HCT116 (cell line): ENCODE measurements at places on chromosomes 12 and 14.

DNA sequence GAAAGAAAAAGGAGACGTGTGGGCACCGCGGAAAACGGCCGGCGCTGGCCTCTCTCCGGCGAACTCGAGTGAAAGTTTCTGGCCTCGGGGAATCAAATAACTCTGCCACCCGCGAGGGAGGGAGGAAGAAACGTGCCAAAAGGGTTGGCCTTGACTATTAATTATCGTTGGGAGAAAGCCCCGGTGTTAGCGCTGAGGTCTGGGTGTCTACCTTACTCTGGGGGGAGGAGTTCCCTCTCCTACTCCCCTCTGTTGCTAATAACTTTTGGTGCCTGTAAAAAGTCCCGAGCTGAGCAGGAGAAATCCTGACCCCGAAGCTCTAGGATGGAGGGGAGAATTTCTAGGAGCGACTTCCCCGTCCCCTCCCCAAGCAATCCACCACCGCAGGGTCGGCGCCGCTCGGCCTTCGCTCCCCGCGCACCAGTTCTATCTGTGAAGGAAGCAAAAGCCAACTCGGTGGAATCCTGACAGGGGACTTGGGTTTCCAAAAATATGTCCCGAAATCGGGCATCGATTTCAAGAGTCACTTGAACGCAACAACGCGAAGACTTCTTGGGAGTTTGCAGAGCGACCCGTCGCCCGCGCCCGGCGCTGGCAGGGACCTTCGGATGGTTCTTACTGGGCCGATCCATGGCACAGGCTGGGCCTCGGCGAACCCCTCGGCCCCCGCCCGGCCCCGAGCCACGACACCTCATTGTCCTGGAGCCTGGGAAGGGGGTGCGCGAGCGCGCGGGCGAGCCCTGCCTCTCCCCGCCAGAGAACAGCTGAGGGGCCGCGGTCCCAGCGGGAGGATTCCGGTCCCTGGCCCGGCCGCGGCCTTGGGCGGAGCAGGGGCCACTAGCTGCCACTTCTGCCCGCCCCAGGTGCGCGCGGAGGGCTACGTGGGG, 1.7 kb downstream of the OTX2 start:
- no peak for DNase-seq

DNA sequence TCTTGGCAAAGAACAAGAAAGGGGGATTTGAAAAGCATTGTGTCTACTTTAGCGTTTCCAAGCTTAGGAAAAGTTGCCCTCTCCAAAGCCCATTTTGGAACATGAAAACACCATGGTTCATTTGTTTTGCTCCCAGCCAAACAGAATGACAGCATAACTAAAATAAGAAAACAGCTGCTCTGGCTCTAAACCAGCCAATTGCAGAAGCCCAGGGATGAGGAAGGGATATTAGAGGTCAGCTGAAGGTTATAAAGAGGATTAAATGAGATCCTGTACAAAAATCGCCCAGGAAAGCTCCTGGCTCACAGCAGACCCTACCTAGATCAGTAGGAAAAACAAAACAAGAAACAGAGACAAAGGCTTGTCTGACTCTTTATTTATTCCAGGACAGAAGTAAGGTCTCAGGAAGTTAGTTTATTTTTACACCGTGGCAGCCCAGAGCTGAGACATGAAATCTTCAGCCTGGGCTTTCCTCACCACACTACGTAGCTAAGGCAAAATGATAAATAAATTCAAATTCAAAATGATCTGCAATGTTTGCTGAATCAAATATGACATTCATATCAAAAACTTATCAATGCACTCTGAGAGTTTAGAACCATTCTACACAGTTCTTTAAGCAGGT, 25.9 kb downstream of the SPX start:
- no peak for DNase-seq

GRCh38 chr12:1656902-1657301, 27.9 kb downstream of the WNT5B start:
- DNase-seq, result no peak

DNA sequence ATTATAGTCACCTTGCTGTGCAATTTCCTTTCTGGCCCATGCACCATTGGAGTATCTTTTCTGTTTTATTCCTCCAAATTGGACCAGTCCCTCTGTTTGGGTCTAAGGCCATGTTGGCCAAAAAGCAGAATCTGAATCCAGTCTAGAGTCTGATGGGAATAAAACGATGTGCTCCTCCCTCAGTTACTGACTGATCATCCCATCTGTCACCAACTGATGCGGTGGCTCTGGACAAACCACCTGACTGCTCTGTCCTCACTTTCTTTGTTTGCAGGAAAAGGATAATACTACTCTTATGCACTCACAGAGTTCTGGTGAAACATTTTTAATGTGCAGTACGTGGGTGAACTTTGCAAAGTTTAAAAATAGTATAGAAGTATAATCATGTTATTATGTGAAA, 120.2 kb upstream of the HIF1A start:
- no peak for DNase-seq

- no peak for DNase-seq
Measured at GRCh38 chr12:81639196-81639595, 120.0 kb downstream of the PPFIA2 start.

- no peak for DNase-seq
Measured at GRCh38 chr14:32702562-32702961, 236.1 kb upstream of the NPAS3 start.

GRCh38 chr12:82866227-82866775, 179.6 kb downstream of the TMTC2 start:
- no peak for DNase-seq

DNA sequence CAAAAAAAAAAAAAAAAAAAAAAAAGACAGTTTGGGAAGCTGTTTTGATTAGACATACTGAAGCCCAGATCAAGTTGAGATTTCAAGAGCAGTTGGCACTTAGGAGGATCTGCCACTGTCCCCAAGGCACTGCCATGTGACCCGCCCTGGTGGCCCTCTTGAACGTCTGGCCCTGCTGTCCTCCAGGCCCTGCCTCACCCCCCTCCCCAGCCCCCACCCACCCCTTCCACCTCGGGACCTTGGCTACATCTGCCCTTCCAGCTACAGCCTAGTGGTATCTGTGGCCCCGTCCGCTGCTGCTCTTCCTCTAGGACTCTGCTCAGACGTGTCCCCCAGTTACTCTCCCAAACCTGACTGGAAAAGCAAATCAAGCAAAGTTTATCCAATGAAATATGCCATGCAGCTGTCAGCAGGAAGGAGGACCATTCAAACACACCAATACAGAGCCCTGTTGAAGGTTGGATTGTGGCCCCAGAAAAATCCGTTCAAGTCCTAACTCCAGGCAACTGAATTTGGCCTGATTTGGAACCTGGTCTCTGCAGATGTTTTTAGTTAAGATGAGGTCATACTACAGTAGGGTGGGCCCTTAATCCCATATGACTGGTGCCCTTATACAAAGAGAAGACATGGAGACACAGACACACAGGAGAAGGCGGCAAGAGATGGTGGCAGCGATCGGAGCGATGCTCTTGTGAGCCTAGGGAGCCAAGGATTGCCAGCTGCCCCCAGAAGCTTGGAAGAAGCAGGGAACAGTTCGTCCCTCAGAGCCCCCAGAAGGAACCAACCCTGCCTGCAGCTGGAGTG, 17.7 kb downstream of the SLC25A29 start:
- no peak for DNase-seq

DNA sequence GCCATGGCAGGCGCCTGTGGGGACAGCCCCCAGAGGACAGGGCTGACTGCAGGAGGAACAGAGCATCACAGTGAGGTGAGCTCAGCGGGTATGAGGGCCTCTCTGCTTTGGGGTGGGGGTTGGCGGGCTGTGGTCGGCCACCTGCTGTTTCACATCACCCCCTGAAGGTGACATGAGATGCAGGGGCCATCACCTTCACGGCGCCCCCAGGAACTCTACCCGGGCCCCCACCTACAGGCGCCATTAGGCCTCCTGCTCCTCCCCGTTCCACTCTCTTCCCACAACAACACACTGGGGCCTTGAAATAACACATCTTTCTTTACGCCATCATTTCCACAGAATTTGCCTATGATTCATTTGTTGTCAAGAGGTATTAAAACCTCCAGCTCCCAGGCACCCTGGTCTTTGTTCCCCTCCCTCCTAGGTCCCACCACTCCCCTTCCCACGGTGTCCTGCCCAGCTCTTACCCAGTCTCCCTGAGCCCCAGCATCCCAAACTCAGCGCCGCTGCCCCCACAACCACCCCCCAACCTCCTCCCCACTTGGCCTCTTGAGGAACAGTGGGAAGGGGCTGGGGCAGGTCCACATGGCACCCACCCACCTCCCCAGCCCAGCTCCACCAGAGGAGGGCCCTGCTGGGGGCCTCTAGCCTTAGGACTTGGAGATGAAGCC, 12.7 kb upstream of the HDAC7 start:
- DNase-seq, result no peak

- no peak for DNase-seq
Measured at GRCh38 chr12:40312982-40313576, 88.3 kb downstream of the LRRK2 start.

- DNase-seq, result no peak
Measured at GRCh38 chr12:96020314-96021003, 14.9 kb downstream of the LTA4H start.
